ENCODE measurements at places on chromosomes 4 and X. TPM values are rescaled to one million over a fixed set of nuclear protein-coding genes. Genes with fewer than 3 reads are reported as not detected.

DNA sequence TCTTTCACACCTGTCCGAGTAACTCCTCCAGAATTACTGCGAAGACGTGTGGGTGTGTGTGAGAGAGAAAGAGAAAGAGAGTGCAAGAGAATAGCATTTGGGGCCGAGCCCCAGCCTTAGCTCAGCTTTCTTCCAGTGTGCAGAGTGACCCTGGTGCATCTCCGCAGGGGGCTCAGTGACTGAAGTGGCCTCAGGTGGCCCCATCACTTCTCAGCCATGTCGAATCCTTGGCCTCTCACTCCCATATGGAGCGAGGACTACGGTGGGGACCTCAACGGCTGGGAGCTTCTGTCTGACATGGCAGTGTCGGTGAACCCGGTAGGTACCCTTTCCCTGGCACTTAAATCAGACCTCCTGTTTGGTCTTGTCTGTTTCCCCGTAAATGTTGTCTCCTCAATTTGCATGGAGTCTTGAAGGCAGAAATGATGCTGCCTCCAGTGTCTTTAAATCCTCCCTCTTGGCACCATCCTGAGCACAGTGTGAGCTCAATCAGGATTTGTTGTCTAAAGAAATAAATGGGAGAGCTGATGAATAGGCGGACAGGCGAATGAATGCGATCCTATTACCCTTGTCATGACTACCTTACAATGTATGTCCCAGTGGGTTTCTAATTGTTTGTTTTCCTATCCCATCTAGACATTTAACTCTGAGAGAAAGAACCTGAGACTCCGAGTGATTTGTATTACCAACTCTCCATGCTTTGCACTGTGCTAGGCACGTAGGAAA, 305.9 kb downstream of the AFF2 start:
- no peak for DNase-seq

- DNase-seq: no peak
Observed at GRCh38 chr4:163473576-163473975, at the start of gene TKTL2. TKTL2 (minus strand) TSS chr4:163473754; CDS start chr4:163473734, 20 bp downstream.

DNA sequence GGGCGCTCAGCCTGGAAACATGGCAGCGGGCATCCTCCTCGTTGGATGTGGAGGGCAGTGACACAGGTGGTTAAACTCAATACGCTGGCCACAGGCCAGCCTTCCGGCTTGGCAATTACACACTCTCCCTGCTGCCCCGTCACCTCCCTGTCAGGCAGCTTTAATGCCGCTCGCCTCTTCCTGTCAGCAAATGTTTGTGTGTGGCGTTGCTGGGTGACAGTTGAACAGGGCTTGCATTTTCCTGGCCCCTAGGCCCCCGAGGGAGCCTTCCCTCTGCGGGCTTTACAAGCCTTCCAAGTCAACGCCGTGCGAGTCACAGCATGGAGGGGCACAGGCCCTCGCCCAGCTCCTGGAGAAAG, 620.0 kb downstream of the BCOR start:
- peak; percentile 74 for DNase-seq

GRCh38 chr4:125626946-125627345, 312.2 kb downstream of the FAT4 start:
- no peak for DNase-seq

- no peak for DNase-seq
Observed at GRCh38 chrX:78661836-78662235, 2.7 kb upstream of the RTL3 start.

The GPR173 gene
- not detected for total RNA-seq

DNA sequence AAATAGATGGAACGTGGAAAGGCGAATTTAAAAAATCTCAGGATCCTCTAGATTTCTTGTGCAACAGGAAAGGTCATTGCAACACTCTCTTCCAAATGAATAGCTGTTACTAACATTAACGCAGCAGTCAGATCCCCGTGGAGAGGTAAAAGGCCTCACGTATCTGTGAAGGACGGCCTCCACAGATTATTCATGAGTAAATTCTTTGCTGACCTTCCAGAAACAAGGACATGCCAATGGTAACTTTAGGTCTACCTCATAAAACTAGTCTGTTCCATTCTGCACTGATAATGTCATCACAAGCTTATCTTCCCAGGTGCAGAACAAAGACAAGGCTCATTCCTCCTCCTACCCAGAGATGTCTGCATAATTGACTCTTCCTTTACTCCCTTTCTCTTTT, 16.1 kb upstream of the REPS2 start:
- no peak for DNase-seq
